Epithelial cell of esophagus (primary cell): ENCODE measurements at places on chromosomes 3 and 15.

DNA sequence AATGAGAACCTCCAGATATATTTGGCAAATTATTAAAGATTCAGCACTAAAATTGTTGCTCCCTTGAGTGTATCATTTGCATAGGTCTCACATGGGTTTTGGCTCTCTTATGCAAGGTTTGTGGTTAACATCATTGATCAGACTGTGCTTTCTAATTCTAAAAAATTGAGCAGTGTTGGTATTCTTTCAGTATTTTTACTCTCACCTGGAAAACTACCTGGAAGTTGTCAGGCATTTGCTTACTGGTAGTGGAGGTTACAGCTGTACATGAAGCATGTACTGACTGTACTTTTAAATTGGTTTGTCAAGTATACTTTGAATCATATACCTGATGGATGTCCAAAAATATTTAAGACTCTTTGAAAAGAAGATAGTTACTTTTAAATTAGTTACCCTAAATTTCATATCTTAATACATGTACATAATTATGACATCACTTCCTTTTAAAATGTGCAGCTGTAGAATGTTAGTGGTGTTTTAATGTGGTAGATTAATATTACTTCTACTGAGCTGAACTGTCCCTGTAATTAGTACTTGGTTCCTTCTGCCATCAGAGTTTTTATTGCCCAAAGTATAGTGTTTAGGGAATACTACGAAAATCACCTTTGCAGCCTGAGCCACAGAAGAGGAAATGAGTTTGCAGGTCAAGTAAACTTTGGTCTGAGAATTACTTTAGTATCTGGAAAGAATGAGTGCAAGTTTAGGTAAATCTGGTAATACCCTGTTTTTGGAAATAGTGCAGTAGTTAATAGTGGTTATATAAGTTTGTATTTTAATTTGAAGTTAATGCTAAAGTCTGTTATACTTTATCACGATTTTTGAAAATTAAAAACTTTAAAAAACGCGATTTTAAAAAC is 2.8 kb downstream of the CHD2 start:
- no peak for DNase-seq

GRCh38 chr3:162092751-162093150 is 596.1 kb downstream of the OTOL1 start:
- DNase-seq: no peak

- DNase-seq: peak; percentile 96
These were observed 51.9 kb upstream of the FLNB start for GRCh38 chr3:57956119-57956832.

DNA sequence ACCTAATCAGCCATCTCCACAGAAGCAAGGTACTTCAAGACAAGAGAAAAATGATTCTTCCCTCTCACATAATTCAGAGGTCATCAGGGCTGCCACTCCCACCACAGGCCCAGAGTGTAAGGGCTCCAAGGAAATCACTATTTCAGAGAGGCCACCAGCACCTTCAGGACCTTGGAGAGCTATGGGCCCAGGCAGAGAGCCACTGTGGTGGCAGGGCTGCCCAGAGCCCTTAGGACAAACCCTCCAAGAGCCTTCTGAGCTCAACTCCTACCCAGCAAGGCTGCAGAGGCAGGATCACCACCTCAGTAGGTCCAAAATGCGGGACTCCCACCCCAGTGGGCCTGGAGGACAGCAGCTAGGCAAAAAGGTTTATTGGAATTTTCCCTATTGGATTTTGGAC is 17.9 kb upstream of the FAN1 start:
- DNase-seq: peak; percentile 41

- peak; percentile 90 for DNase-seq
These were observed 60.5 kb downstream of the ITGB5 start for GRCh38 chr3:124826703-124827102.

DNA sequence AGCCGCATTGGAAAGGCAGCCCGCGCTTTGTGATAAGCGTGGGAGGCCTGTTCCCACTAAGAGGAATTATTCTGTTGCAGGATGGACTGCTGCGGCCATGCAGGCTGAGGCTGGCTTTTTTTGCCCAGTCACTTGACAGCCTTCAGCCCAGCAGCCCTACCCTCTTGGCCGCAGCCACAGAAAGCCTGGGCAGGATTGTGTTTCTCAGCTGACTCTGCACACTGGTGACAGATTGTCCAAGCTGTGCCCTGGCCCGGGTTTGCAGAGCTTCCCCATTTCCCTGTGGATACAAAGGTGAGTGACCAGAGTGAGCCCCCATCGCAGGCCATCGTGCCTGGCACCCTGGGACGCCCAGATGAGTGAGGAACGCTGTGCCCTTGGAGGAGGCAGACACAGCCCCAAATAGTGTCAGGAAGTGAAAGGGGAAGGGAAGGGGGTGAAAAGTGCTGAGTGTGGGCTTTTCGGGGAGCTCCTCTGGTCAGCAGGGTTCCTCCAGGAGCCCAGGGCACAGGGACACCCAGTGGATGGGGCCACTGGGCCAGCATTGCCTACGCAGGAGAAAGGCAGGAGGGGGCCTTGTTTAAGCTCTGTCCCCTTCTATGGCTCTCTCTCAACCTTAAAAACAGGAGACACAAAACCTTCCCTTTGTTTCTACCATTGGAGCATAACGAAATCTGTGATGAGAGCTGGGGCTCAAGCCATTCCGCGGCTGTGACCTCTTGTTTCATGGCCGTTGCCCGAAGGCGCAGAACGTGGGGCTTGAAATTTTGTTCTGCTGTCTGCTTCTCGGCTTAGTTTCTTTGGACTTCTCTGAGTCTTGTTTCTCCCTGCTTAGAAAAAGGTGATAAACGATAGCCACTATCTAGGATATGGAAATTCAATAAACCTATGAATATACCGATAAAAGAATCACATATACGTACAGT is 91.5 kb upstream of the MEF2A start:
- no peak for DNase-seq

DNA sequence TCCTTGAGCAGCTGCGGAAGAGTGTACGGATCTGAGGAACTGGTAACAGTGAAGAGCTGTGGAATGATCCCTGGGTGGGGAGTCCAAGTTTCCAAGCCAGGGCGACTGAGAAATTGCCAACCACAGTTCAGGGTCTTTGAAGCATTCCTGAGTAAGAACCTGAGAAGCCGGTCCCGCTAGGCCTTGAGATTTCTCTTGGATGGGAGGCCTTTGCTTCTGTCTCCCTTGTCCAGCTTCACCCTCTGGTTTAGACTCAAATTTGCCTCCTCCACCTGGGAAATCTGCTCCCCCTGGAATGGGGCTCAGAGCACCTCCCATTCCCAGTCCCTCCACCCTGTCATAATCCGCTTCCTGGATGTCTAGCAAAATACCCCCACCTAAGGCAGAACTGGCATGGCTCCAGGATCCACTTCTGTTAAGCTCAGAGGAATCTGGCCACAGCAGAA is 127.7 kb upstream of the DLG1 start:
- DNase-seq: peak; percentile 33

GRCh38 chr15:65028338-65028737 is 1.1 kb downstream of the MTFMT start:
- no peak for DNase-seq

DNA sequence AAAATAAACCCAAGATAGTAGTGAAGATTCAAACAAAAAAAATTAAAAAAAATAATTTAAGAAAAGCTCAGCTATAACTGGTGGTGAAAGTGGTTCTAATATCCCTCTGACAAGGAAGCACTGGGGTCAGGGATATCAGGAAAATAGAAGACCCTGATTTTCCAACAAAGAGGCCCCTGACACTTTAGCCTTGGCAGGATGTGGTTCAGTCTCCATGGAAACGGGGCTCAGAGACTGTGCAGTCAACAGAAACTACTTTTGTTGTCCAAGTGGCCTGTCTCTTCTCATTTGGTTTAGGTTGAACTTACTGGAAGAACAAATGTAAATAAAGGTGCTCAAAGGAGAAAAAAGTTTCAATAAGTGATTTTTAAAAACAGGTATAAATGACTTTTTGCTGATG is 27.2 kb downstream of the INTS14 start:
- no peak for DNase-seq

DNA sequence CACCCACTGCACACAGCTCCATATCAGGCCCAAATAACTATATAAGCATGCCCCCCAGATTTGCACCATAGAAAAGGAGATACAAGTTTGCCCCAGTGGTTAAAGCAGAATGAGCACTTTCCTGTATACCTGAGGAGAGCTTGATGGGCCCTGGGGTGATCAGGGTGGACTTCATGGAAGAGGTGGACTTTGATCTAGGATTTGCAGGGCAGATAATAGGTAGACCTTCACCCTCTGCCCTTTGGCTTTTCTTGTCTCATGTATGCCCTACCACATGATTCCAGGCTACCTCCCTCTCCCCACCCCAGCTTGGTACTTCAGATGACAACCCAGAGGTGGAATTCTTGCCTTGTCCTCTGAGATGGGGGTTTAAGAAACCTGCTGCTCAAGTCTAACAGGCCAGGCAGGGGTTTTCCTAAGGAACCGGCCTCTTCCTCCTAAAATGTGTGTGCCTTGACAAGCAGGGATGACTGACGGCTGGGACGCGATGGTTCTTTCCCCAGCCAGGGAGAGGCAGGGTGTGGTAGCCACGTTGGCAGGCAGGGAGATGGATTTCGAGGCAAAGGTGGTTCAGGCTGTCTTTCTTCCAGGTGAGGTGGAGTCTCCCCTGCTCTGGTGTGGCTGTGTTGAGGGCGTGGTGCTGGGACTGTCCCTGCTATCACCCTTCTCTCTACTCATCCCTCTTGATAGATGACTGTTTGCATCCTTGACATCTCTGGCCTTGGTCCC is 6.6 kb upstream of the RHCG start:
- peak; percentile 98 for DNase-seq

GRCh38 chr3:157134620-157135191 is 25.2 kb downstream of the CCNL1 start:
- DNase-seq: no peak

DNA sequence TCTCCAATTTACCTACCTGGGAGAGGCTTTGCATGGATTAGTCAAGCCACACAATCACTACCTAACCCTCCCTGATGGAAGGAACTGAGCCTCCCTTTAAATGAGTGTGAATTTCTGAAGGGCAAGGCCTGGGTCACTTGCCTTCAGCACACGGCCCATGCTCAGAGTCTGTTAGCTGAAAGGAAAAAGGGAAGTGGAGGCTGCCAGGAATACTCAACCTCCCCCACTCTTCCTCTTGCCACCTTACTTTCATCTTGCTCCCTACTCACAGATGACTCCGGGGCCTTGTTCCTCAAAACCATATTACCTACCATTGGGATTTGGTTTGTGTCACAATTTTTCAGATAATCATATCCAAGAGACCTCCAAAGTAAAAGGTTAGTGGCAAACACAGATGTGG is 220.0 kb downstream of the ABHD5 start:
- DNase-seq: no peak

- no peak for DNase-seq
These were observed 13.2 kb downstream of the INO80 start for GRCh38 chr15:41102854-41103253.

DNA sequence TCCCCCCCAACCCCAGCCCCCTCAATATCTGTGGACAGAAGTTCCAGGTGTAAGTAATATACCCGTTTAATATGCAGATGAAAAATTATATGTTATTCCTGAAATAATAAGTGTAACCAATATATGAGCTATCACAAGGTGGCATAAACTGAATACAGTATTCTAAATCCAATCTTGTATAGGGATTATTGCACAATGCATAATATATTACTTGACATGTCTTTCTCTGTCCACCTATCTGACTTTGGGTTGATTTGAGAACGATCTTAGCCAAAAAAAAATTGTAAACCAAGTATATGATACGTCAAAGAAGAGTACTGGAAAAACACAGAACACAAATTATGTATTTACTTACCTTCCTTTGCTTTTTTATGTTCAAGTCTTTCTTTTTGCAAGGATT is 47.8 kb downstream of the GOLIM4 start:
- no peak for DNase-seq

GRCh38 chr15:94655249-94655880 is 424.0 kb downstream of the MCTP2 start:
- DNase-seq: no peak

DNA sequence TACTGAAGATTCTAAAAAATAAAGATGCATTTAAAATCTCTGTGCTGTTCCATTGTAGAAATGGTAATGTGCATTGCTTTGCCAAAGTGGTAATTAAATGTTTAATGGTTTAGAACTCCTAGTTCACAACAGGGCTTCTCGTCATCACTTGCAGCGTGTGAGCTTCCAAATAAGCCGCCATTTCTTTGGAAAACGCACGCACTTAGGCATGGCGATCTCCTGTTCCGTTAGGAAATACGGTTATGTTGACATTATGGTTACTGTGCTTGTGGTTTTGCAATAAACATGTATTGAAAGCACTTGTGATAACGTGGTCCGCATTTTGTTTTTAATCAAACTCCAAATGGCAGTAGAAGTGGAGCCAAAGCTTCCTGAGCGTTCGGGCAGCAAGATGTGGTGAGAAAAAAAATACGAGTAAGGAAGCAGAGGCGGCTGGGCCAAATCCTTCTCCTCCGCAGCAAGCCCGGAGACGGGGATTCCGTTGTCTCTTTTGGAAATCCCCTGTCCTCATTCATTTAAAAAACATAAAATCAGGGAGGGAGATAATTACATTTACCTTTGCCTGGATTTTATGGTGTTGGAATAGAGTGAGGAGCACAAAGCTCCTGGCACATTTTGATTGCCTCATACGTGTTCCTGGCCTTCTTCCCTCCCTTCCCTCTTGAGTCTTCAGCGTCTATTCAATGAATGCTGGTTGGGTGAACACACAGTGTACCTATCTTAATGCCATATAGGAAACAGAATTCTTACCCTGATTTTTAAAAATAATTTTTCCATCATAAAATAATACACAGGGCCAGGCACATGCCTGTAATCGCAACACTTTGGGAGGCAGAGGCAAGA is 97.5 kb downstream of the SLC49A4 start:
- DNase-seq: no peak

GRCh38 chr3:185866555-185866954 is 41.7 kb upstream of the IGF2BP2 start:
- peak; percentile 42 for DNase-seq

- no peak for DNase-seq
These were observed 175.8 kb upstream of the P2RY1 start for GRCh38 chr3:152658977-152659720.

- no peak for DNase-seq
These were observed 290.1 kb upstream of the CHRM5 start for GRCh38 chr15:33678176-33678575.

- DNase-seq: no peak
These were observed 31.4 kb downstream of the KCNMB2 start for GRCh38 chr3:178567611-178568010.

DNA sequence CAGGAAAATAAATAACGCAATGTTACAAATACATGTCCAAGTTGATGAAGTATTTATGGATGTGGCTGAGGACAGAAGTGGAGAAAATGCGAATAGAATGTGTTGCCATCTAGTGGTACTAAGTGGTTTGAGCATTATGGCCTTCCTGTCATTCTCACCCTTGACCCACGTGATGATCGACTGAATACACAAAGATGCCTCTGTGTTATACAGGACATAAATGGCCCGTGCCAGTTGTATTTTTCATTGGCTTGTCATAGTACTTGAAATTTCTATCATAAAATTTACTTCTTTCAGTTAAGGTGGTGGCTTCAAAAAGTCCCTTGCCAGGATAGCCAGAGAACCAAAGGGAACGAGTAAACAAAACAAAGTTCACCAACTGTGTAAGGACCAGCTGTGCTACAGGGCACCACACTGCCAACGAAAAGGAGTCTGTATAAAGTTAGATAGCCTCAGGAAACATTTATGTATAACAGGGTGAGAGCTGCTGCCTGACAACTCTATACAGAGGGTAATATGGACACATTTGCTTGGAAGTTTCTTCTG is 103.7 kb downstream of the MYH15 start:
- DNase-seq: peak; percentile 77

- no peak for DNase-seq
These were observed 23.8 kb downstream of the SLC6A20 start for GRCh38 chr3:45772341-45773035.
